ENCODE measurements at places on chromosomes 16 and 17.

DNA sequence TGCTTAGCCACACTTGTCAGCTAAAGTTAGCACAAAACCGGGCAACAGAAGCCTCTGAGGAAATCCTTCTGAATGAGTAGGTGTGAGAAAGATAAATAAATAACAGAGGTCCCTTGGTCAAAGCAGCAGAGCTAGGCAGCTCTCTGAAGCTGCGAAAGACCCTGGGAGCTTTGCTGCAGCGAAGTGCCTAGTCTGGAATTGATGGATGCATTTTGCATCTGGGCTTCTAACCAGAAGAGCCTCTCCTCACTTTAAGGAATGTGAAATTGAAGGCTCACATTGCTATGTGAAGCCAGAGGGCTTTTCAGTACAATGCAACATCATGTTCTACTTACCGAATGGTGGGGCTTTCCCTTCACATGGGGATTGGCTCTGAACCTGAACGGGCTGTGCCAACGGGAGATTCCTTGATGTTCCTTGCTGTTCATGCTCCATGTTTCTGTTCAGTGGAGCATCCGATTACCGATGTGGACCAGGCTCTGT lies 274.6 kb downstream of the HS3ST3B1 start:
- DNase-seq, result no peak

GRCh38 chr17:42345396-42346073 lies 42.7 kb downstream of the STAT3 start:
- DNase-seq, result no peak

GRCh38 chr17:82832411-82832810 lies 7.4 kb downstream of the ZNF750 start:
- DNase-seq, result no peak

DNA sequence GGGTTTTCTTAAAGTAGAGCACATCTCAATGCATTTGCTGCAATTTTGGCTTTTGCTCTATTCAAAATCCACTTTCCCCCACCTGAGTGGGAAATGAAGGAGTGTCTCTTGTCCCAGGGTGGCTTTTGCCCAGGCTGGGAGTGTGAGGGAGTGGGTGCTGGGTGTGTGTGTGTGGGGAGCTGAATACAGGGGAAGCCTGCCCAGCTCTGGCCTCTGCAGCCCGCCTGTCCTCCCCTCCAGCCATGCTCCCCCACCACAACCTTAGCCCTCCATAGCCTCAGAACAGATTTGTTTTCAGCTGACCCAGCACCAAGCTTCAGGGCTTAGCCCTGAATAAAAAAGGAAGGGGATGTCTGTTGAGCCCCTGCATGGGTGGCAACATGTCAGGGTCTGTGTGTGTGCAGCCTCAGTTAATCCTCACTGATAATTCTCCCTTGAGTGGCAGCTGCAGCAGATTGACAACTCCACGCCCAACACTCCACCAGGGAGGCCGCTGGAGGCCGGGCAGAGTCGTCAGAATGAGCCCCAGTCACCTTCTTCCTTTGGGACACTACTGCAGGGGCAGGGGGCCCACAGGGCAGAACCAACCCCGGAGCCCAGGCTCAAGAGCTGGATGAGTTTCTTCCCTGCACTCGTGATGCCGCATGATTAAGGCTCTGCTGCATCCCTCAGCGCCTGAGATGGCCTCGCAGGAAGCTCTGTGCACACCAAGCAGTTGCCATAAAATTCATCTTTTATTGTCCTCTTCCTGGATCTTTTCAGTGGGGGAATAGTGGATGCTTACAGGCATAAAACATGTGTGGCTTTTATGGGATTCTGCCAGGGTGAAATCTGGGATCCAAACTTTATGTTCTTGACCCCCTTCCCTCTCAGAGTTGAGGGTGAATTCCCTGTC lies 55.0 kb downstream of the SPACA3 start:
- no peak for DNase-seq

DNA sequence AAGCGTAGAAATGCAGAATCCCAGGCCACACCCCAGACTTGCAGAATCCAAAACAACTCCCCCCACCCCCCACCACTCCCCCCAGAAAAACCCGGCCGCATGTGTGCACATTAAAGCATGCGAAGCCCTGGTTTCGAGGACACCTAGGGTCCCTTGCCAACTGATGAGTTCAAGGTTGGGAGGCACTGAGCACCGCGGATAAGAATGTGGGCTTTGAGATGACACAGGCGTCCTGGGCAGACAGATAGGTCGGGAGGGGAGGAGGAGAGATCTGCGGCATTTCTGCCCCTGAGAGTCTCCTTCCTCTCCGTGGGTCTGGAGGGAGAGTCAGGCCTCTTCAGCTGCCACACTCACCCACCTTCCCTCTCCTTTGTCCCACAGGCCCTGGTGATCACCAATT lies 98.3 kb downstream of the ABCC1 start:
- no peak for DNase-seq

- no peak for DNase-seq
Observed at GRCh38 chr17:1957037-1957436, 68.1 kb downstream of the RTN4RL1 start.

DNA sequence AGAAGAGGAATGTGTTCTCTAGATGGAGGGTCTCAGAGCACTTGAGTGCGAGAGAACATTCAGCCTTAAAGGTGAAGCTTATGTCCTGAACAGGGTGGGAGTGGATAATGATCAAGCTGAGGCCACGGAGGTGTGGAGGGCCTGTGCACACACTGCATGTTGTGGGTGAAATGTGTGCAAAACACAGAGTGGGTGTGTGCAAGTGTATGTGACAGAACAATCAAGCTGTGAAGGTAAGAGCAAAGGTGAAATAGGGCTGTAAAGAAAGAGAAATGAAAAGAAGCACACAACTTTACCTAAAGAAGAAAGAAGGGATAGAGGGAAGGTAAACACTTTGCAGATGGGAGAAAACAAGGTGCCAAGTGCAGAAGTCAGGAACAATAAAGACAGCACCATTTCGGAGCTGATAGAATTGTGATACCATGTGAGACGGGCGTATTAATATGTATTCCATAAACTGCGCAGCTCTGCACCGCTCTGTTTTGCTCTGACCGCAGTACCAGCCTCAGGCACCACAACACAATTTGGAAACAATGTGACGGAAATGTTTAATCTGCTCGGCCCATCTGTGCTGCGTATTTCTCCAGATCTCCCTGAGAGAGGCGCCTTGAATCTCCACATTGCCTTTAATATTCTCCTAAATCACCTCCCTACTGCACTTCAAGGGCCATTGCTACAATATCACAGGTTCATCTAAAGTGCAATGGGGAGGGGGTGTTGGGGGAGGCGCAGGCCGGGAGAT lies 40.6 kb downstream of the SNX11 start:
- DNase-seq, result no peak

DNA sequence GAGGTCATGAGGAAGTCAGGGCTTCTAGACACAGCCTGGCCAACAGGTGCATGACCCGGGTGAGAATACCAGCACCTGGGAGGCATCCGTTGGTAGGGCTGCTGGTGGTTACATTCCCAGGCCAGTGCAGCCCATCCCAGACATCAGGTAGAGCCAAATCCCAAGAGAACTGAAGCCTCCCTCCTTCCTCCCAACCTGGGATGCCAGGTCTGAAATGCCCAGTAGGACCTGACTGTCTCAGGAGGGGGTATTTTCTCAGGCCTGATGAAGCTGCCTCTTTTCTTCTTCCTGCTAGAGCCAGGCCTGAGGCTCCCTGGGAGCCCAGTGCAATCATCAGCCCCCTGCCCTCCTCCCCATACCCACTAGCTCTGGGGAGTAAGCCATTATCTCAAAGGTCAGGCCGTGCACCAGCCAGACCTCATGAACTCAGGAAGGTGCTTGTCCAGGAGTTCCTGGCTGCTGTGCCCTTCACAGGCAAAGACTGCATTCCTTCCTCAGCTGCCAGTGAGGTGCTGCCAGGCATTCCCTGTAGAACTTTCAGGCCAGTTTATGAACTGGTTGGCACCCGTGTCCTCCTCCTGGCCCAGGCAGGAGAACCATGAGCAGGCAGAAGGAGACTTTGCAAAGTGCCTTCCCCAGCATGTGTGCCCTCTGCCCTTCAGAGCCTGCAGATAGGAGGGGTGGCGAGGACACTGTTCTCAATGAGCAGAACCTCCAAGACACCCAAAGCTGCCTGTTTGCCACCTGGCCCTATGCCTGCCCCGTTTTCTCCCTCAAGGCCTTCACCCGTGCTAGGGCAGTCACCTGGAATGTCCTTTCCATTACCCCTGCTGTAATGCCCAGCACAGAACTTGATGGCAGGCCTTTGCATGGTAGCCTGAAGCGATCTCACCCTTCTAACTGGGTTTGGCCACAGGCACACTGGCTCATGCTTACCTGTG lies 7.6 kb downstream of the TBX2 start:
- DNase-seq, result no peak

GRCh38 chr17:65442250-65442649 lies 119.2 kb downstream of the AXIN2 start:
- DNase-seq, result no peak

DNA sequence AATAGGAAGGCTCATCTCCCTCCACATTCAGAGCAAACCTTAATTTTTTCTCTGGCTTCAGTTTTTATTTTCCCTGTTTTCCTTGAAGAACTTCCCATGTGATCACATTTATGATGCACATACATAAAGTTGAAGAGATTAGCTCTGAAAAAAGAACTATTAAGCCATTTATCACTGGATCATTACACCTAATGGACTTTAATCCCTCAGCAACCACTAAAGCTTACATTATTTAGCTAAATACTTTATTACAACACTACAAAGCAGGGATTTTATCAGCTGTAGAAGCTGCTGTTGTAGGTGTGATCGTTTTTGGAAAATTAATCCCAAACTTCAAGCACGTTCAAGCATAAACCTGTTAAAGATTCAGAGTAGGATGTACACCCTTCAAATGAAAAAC lies 21.1 kb downstream of the SMYD4 start:
- no peak for DNase-seq

DNA sequence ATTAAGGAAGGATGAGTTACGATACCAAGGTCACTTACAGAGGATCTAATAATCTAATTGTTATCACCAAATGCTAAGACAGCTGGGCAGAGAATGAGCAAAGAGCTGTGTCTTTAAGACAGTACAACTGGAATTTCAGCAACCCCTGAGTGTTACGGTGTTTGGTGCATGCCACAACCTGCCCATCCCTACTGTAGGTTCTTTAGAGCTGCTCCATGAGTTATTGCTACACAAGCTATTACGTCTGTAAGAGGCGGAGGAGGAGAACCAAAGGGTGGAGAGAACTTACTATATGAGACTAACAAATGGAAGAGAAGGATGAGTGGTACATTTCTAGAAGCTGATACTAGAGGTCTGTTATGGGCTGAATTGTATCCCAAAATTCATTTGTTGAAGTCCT lies 14.2 kb upstream of the C17orf78 start:
- no peak for DNase-seq

- no peak for DNase-seq
Observed at GRCh38 chr16:66524601-66525164, 25.2 kb downstream of the TK2 start.

DNA sequence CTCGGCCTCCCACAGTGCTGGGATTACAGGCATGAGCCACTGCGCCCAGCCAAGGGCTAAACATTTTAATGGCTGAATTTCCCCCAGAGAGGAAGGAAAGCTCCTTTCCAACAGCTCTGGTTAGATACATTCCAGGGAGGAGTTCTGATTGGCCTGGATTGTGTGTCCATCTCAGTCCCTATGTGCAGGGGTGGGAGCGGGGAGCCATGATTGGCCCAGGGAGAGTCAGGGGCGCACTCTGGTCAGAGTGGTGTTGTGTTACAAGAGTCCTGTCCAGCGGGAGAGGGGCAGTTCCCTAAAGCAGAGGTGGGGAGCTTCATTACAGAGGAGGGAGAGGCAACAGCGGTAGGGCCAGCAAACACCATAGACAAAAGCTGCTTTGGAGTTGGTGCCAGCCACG lies 75.0 kb downstream of the RAP1GAP2 start:
- DNase-seq, result no peak

GRCh38 chr16:70454222-70455034 lies at the start of gene FCSK:
TSS of gene FCSK (plus strand) at chr16:70454595. CDS start at chr16:70463191, 8,596 bp downstream.
- DNase-seq, result peak; percentile 68

GRCh38 chr17:1469231-1469852 lies 13.3 kb upstream of the CRK start:
- DNase-seq, result no peak

- no peak for DNase-seq
Observed at GRCh38 chr17:41492771-41493170, 3.1 kb upstream of the KRT36 start.

DNA sequence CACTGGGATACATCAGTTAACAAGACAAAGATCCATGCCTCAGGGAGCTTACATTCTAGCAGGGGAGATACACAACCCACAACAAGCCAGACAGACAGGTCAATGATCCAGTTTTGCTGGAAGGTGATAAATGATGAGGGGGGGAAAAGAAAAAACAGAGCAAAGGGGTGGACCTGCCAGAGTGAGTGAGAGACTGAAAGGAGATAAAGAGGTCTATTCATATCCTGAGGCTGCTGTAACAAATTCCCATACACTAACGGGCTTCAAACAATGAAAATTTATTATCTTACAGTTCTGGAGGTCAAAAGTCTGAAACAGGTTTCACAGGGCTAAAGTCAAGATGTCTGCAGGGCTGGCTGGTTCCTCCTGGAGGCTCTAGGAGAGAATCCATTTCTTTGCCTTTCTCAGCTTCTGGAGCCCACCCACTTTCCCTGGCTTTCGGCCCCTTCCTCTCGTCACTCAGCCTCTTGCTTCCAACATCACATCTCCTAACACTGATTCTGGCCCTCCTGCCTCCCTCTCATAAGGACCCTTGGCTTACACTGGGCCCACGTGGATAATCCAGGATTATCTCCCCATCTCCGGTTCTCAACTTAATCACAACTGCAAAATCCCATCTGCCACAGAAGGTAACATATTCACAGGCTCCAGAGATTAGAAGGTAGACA lies 81.5 kb downstream of the GAS7 start:
- no peak for DNase-seq

All from right cardiac atrium (tissue), 5 donors.